ENCODE measurements at places on chromosomes 11 and 22. TPM values are rescaled to one million over a fixed set of nuclear protein-coding genes. Genes with fewer than 3 reads are reported as not detected.

DNA sequence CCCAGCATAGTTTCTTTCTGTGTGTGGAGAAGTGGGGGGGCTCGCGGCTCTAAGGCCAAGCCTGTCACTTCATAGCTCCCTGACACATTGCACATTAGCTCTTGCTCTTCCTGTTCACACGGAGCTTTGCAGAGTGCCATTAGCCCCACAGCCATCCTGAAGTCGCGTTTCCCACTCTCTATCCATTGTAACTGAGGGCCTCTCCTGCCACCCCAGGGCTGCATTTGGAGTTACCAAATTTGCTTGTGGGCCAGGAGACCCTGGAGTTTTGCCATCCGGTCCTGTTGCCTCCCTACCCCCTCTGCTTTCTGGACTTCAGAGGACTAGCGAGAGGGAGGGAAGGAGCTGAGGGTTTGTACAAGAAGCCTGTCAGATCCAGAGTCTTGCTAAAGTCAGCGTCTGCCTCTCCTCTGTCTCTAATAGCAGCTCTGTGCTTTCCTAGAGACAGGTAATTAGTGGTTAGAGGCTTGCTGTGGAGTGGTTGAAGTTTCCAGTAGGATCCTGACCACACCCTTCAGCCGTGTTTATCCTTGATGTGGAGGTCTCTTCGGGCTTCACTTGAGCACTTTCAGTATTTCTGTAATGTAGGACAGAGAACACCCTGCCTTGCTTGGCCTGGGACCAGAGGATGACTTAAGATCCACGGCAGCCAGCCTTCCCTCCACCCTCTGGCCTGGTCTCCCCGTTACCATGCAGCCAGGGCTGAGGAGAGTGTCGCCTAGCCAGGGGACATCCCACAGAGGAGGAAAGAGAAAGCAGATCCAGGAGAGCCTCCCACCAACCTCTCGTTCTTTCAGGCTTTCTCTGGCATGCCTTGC, 14.1 kb downstream of the DCPS start:
- peak; percentile 97 for DNase-seq

LINC01488 gene
- total RNA-seq = not detected

DNA sequence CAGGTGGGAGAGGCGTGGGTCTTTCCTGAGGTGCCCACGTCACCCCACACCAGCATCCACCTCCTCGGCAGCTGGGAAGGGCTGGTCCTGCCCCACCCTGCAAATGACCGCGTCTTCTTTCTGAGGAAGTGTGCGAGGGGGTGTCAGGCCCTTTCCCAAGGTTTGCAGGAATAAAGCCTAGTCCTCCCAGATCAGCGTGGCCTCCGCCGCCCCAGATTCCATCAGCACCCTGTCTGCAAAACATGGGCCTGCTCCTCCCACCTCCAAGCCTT, 14.4 kb upstream of the SLC39A13 start:
- DNase-seq = no peak

- no peak for DNase-seq
Observed at GRCh38 chr11:119687373-119688046, 41.5 kb downstream of the NECTIN1 start.

GRCh38 chr11:28296426-28296825, 188.2 kb downstream of the METTL15 start:
- DNase-seq = no peak

GRCh38 chr11:87176044-87176443, 138.3 kb downstream of the TMEM135 start:
- peak; percentile 6 for DNase-seq

DNA sequence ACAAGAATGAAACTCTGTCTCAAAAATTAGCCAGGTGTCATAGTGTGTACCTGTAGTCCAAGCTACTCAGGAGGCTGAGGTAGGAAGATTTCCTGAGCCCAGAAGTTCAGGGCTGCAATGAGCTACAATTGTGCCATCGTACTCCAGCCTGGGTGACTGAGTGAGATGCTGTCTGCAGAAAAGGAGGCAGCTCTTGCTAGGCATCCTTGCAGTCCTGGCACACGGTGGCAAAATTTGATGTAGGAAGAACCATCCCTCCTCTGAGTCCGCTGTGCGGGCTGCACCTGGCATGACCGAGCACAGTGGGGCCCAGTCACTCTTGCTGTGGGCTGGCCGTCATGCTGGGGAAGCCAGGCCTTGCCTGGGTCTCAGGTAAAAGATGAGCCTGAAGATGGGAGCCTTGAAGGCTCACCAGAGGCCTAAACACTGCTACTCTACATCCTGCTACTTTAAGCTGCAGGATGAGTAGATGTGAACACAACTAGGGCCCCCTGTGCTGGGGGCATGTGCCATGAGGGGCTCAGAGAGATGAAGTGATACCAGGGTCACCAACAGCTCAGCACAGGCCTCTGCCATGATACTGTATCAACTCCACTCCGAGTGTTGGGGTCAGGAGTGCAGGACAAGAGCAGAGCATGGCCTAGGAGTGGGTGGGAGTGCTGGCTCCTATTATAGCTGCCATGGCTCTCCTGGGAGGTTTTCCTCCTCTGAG, 18.6 kb downstream of the CDC45 start:
- DNase-seq = no peak

DNA sequence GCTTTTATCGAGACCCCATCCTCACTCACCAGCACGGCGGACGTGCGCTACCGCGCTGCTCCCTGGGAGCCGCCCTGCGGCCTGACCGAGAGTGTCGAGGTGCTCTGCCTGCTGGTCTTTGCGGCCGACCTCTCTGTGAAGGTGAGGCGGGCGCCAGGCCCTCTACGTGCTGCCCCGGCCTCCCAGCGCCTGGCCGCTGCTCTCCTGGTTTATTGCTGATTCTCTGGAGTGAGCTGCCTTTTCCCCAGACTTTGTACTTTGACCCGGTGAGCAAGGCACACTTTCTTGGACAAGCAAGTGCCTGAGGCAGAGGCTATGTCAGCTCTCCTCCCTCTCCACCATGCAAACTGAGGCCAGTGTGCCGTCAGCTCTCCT, 6.5 kb downstream of the TPCN2 start:
- DNase-seq = no peak

DNA sequence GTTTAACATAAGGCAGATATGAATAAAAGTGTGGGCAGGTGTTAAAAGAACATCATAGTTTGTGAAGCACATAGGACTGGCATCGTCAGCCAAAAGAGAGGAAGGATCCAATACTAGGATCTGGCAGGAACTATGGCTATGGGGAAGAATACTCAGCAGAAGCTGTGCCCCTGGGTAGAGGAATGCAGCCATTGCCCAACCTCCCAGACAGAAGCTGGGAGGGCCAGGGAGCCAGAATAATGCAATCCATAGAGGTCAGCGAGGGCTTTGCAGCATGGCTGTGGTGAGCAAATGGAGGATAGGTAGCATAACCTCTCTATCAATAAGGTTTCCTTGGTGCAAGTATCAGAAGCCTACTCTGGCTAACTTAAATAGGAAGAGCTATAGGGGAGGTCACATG, 11.7 kb upstream of the CSTF3 start:
- DNase-seq = no peak

CHEK1 gene
- total RNA-seq = 57.5 TPM

GRCh38 chr22:23067023-23067650, 3.2 kb upstream of the GNAZ start:
- DNase-seq = no peak

GRCh38 chr22:26972286-26972685, 314.9 kb downstream of the MIAT start:
- no peak for DNase-seq

- no peak for DNase-seq
Observed at GRCh38 chr11:122656631-122657101, 1.1 kb downstream of the UBASH3B start.

OVOL1 gene
- total RNA-seq = not detected
